HS-27A (cell line): ENCODE measurements at places on chromosomes 2 and 18.

DNA sequence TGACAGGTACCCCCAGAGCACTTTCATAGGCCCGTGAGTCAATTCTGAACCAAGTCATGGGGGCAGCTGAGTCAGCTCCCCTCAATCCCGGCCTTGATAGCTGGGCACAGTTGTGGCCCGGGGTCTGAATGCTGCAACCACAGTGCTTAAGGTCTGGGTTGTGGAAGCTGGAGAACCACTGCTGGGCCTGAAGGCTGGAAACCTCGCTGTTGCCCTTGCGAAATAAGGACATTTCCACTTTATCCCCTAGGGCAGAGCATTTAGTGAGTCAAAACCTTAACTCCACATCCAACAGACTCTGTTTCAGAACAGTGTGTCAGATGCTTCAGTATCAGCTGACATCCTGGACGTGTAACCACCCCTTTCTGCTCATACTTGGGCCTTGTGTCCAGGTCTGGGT lies 58.6 kb downstream of the SP110 start:
- no peak for DNase-seq

DNA sequence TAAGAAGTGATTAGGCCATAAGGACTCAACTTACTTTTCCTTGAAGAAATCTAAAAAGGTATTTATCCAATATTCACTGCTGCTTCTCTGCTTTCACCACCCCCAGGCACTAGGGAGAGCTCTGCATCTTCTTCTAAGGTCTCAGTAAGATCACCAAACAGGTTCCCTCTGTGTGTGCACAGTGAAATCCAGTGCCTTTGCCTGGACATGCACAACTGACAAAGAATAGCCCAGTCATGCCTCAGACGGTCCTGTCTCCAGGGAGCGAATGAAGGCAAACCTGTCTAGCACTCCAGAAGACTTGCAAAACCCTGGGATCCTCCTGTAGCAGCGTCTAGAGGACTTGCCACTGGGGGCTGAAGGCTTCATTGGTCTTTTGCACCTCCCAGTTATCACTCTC lies 344.5 kb upstream of the LRATD1 start:
- DNase-seq, result no peak

DNA sequence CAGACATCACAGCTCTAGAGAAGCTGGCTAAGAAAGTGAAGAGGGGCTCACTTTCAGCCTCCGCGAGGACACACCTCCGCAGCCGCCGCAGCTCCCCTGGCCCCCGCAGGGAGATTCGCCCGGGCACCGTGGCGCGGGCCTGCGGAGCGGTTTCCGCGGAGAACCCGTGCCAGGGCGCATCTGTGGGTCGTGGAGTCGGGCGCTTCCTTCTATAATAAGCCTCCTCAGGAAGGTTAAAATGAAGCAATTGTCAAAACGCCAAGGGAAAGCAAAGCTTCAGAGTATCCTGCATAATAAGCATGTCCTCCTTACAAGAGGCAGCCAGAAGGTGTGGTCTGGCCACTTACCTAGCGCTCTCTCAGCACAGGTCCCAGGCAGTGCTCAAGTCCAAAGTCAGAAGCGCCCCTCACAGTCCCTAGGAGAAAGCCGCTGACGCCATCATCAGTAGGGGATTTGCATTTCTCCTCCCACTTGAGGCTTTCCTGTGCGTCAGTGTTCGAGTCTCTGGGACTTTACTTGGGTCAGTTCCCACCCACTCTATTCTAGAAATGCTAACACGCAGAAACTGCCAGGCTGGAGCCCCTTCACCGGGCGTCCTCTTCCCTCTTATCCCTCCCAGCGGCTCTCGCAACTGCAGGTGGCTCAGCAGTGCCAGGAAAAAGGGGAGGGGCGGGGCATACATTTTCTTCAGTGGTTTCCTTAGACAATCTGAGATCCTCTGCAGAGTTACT lies at the start of gene STAT4:
STAT4 (minus strand) TSS at position 395 of the 731 bp plus-strand sequence. CDS start 2,791 bp downstream, outside the sequence.
- no peak for DNase-seq

GRCh38 chr18:46676182-46676835 lies 19.3 kb upstream of the LOXHD1 start:
- no peak for DNase-seq
